ENCODE measurements at places on chromosomes 3 and 15.

- no peak for DNase-seq
Measured at GRCh38 chr3:149506965-149507364, 32.5 kb downstream of the TM4SF4 start.

DNA sequence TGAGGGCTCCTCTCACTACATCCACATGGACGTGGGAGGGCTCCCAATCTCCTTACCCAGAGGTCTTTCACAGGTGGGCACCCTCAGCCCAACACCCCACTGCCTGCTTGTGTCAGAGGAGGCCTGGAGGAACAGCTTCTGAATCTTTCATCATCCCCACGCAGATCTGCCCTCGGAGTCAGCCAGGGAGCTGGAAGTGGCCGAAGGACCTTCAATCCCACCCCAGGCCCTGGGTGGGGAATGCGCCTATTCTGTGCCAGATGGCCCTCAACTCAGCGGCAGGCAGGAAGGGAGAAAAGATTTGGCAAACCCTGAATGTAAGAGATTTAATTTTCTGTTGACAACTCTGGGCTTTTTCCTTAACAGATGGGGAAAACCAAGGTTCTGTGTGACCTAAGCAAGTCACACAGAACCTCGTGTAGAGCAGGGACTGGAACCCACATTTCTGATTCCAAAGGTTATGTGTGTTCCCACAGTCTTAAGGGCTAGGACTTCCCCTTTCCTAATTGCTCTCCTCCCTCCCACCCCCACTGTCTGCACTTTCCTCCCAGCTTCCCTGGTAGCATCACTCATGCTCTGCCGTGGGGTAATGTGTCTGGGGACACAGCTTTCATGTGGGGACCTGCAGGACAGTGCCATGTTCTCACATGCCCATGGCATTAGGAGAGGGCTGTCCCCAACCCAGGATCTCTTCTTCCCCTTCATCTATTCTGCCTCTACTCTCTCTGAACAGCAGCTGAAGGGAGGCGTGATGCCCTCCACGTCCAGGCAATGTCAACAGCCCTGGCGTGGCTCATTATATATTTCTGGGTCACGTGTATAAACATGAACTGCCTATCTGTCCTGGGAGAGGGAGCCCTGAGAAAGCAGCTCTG lies 98.1 kb downstream of the SEMA5B start:
- DNase-seq: no peak

DNA sequence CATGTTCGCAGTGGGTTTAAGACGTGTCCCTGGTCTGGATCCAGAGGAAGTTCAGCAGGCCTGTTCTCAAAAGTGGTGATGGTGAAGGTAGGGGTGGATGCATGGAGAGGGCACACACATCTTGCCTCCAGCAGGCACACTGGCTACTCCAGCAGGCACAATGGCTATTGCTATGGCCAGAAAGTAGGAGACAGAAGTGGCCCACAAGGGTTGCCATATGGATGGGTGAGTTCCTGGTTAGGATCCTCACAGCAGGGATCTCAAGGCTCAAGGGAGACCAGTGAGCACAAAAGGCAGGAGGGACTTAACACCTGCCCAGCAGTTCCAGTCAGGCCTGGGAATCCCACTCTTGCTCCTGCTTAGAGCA lies 107.9 kb downstream of the LRIG1 start:
- DNase-seq: no peak

DNA sequence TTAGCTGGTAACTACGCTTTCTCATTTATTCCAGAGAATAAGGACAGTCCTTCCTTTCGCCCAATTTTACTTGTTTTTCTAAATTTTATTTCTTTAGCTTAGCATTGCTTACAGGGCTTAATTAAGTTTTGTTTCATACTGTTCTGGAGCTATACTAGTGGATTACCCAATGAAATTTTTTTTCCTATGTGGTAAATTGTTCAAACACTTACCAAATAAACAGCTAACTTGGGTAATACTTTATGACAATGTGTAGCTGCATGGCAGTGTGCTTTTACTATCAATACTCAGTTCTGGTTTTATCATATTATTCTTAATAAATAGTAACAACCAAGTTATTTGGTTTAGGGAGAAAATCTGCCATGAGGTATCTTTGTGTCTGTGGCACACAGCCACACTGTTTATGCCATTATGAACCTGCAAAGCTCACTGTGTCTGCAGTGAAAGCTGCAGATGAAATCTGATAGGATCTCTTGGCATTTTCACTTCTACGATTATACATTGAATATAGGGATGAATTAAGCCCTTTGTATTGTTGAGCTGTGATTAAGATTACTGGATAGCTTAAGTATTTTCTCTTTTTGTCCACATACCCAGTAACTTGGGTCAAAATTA lies 37.2 kb downstream of the UBE2E2 start:
- no peak for DNase-seq

GRCh38 chr3:52531860-52532516 lies 1.7 kb downstream of the NT5DC2 start:
- no peak for DNase-seq

- no peak for DNase-seq
Measured at GRCh38 chr3:195956577-195956976, 48.2 kb upstream of the TNK2 start.

- no peak for DNase-seq
Measured at GRCh38 chr15:24945711-24946110, 9.1 kb upstream of the SNRPN start.

GRCh38 chr3:62669161-62669560 lies 206.1 kb downstream of the CADPS start:
- DNase-seq: no peak

GRCh38 chr15:69920221-69920620 lies 177.5 kb downstream of the TLE3 start:
- no peak for DNase-seq

DNA sequence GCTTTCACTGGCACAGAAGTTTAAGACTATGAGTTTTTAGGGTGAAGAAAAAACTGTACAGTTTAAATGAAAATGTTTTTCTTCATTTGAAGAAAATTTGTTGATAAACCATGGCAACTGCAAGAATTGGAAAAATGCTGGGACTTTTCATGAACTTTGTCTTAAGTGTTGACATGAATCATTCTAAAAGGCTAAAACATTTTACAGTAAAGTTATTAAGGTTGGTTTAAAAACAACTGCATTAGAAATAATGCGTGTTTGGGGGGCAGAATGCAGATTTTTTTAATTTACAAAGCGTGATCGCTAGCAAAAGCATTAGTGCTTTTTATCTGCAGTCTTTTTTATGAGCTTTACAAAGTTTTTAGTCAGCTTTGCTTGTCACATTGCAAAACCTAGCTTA lies 601.9 kb upstream of the TGFBR2 start:
- no peak for DNase-seq

DNA sequence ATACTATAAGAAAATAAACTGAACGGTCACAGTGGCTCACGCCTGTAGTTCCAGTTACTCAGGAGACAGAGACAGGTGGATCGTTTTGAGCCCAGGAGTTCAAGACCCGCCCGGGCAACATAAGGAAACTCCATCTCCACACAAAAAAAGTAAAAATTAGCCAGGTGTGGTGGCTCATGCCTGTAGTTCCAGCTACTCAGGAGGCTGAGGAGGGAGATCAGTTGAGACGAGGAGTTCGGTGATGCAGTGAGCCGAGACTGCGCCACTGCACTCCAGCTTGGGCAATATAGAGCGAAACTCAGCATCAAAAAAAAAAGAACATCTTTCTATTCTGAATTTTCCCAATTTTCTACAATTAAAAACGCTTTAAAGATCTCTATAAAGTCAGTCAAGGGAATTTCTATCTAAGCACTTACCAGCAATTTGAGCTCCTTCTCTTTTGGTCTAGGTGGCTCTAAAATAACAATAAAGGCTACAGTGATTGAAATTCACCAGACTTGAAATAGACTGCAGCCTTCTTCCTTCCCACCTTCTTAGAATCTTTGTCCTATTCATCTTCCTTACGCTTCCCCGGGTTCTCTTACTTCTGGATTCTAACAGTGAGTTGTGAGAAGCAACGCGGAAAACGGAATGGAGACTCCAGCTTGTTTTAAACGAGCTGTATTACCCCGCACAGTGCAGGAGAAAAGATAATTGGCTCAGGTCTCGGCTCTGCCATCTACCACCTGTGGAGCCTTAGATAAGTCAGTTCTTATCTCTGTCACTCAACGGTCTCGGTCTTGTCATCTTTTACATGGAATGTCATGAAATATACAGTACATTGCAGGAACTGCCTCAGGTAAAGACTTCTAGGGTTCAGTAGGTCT lies 812 bp upstream of the SEC62 start:
- no peak for DNase-seq

DNA sequence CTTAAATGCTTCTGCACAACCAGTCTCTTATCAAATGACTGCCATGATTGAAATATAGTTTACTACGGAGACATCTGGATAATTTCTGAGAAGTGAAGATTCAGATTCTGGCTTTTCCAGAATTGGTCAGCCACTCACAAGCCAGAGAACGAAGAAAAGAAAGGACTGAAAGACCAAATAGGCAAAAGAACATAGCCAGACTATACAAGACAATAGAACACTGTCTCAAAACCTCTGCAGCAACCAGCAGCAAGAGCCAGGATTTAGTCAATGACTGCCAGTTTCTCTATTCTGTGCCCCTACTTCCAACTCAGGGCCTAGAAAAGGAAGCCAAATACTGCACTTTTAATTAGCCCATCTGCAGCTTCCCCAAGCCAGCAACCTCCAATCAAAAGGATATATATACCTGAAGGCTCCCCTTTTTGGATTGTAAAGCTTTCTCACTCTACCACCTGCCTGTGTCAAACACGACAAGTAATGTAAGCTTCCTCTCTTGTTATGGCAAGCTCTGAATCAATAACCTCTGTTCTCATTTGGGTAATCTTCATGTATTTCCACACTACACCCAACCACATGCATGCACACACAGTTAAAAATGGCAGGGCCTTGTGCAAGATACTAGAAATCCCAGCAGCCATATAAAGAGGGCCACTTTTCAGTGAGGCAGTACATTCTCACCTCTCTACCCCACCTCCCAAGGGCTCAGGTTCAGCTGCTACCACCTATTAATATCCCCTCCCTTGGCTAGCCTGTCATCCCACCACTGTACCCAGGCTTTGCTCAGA lies 97.1 kb downstream of the ERC2 start:
- DNase-seq: no peak

- no peak for DNase-seq
Measured at GRCh38 chr3:122468896-122469533, 45.7 kb downstream of the KPNA1 start.

DNA sequence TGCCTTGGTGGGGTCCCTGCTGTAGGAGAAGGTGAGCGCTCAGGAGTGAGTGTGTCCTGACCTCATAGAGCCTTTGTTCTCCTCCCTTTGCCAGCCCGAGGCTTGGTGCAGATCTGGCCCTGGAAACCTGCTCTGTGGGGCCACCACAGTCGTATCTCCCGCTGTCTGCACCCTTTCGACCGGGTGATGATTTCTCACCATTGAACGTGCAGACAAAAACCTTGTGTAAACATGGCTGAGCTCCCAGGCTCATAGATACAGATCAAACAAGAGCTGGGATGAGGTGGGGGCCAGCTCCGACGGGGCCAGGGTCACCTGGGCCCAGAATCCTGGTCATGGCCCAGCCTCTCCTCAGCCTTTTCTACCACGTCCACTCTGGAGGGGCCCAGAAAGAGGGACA lies 34.6 kb upstream of the ESYT3 start:
- DNase-seq: no peak

DNA sequence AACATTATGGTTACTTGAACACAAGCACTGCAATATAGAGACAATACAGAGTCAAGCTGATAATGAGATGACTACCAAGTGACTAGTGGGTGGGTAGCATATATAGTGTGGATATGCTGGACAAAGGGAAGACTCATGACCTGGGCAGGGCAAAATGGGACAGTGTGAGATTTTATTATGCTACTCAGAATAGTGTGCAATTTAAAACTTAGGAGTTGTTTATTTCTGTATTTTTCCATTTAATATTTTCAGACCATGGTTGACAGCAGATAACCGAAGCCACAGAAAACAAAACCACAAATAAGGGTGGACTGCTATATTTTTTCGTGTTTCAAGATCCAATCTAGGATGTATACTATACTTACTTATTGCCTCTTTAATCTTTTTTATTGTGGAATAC lies 19.6 kb downstream of the GALK2 start:
- no peak for DNase-seq

GRCh38 chr3:43752905-43753304 lies 62.2 kb downstream of the ABHD5 start:
- no peak for DNase-seq

- peak; percentile 40 for DNase-seq
Measured at GRCh38 chr3:31768479-31769125, 212.5 kb downstream of the OSBPL10 start.

- DNase-seq: no peak
Measured at GRCh38 chr3:138653567-138653966, 45.0 kb downstream of the FAIM start.

DNA sequence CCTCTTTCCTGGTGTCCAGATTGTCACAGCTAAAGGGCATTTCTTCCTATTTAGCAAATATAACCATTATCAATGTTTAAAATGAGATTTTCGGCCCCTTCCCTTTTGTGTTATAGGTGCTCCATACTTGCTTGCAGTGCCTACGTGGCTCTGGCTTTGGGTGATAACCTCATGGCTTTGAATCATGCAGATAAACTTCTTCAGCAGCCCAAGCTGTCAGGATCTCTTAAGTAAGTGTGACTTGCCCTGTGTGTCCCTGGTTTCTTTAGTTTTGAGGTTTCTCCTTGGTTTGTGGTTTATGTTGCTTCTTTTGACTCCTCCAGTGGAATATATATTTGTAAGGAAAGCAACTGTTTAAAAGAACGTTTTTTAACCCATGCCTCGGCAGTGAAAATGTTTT lies 58.5 kb upstream of the TRIM71 start:
- no peak for DNase-seq

DNA sequence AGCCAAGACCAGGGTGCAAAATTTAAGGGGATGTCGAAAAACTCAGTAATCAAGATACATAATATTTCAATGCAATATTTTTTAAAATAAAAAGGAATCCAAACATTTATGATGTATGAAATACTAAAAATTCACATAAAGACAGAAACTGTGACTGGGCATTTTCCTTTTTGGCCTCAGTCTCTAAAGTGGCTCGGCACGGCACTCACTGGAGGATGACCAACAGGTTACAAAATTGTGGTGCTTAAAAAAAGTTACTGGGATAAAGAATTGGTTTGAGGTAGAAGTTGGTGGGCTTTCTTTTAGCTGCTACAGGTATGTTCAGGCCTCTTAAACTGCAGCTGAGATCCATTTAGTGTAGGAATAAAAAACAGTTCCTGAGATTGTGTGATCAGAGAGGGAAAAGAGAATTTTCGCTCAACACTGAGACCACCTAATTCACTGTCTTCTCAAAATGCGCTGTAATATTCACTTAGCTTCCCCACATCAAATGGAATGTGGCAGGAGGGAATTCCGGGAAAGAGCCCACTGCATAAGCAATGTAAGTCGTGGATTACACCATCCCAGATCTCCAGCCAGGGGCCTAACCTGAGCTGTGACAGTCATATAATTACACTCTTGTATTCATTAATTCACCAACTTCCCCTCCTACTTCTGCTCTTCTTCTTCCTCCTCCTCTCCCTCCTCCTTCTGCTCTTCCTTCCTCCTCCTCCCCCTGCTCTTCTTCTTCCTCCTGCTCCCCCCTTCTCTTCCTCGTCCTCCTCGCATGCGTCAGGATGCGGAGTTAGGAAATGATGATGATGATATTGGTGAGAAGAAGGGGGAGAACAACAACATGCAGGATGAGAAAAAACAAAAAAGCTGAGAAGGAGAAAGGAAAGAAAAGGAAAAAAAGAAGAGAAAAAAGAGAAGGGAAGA lies 45.9 kb downstream of the HES1 start:
- no peak for DNase-seq
